ENCODE measurements at places on chromosomes 5 and 9.

- no peak for DNase-seq
Observed at GRCh38 chr5:146761811-146762210, 116.7 kb downstream of the PPP2R2B start.

DNA sequence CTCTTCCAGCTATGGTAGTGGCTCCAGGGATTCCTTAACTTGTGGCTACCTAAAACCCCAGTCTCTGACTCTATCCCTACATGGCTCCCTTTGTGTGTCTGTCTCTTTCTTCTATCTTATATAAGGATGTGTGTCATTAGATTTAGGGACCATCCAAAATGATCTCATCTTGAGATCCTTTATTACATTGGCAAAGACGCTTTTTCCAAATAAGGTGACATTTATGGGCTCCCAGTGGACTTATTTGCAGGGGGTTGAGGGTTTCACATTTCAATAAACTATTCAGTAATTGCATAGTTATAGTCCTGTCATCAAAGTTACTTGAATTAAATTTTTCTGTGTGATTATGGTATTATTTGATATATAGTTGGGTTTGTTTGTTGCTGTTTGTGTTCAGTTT, 59.2 kb downstream of the NIPBL start:
- no peak for DNase-seq

DNA sequence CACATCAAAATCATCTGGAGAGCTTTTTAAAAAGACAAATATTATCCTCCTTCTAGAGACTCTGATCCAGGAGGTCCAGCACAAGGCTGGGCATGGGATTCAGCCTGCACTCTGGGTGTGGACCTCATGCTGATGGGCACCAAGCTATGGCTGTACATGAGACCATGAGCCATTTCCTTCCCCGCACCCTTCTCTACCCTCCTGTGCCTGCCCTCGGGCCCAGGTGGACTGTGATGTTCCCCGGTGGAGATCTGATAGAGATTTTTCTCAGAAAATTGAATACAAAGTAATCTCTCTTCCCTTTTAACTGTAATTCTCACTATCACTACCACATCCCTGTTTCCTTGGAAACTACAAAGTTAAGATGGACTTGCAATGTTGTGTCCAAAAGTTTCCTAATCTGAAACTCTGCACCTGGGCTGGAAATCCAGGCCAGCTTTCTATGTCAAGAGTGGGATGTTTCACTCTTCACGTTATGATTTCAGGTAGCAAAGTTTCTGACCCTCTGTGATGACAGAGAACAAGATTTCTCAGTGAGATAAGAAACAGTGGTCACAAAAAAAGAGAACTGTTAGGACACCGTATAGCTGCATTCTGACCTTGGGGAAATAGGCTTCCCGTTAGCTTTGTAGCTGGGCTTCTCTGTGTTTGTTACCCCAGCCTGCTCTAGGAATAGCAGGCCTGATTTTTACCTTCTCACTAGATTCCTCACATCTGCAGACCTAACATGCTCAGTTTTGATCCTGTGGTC, 11.5 kb downstream of the SFXN1 start:
- no peak for DNase-seq

GRCh38 chr9:80995759-80996158, 693.6 kb downstream of the TLE1 start:
- no peak for DNase-seq

- no peak for DNase-seq
Observed at GRCh38 chr5:176711883-176712282, 64.6 kb downstream of the TSPAN17 start.

DNA sequence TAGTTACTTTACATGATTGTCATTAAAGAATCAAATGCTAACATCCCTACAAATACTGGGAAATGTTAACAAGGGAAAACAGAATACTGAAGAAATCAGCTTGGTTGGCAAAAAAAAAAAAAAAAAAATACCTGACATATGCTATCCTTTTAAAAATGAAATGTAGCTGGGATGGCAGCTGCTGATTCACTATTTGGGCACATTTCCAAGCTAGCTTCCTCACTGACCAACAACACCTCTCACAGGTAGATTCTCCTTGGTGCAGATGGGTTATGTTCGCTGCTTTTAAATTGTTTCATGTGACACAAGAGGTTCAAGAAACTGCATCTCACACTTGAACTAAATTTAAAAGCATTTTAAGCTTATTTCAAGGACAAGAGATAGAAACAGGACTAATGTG, 6.1 kb upstream of the PRUNE2 start:
- DNase-seq = no peak

DNA sequence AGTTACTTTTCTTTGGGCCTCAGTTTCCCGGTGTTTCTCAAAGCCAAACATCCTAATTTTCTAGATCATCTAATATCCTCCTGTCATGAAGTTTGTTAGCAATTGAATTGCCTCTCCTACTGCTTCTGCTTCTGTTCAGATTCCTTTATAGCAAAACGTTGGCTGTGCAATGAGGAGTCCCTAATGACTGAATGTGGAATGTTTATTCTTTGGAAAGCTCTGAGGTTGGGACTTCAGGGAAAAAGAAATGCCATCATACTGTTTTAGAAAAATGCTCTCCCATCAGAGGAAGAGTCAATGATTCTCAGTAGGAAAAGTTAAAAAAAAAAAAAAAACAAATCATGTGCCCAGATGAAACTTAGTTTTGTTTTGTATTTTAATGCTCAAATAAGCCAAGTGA, 268.7 kb upstream of the PAPPA start:
- DNase-seq = no peak

DNA sequence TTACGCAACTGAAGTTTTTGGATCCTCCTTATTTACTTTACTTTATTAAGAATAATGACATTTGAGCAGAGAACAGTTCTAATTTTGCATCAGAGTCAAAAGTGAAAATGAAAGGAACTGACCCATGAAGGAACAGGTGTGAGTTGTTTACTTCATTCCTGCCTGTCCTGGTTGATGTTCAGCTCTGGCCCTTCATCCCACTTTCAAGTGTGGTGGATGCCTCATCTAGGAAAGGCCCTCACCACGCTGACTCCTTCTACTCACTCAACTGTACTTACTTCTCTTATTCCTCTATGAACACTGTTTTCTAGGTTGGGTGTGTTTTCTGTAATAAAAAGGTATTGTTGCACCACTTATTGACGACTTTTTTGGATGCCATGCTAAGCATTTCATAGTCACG, 61.8 kb upstream of the PLEKHG4B start:
- DNase-seq = no peak

GRCh38 chr9:78552802-78553201, 255.9 kb downstream of the PSAT1 start:
- no peak for DNase-seq

DNA sequence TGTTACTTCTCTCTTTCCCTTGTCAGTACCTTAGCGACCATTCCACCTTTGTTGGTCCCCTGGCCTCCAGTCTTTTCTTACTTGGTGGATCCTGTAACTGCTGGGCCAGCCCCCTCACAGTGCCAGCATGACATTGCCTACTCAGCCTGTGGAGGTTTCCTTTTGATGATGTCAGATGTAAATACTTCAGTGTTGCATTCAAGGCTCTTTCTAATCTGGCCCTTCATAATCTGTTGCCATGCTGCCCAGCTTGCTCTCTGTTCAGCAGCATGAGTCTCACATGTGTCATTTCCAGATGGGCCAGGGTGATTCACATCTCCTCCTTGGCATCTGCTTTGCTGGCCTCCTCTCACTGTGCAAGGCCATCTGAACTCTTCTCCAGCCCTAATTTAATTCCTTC, 57.1 kb downstream of the MAST4 start:
- no peak for DNase-seq

DNA sequence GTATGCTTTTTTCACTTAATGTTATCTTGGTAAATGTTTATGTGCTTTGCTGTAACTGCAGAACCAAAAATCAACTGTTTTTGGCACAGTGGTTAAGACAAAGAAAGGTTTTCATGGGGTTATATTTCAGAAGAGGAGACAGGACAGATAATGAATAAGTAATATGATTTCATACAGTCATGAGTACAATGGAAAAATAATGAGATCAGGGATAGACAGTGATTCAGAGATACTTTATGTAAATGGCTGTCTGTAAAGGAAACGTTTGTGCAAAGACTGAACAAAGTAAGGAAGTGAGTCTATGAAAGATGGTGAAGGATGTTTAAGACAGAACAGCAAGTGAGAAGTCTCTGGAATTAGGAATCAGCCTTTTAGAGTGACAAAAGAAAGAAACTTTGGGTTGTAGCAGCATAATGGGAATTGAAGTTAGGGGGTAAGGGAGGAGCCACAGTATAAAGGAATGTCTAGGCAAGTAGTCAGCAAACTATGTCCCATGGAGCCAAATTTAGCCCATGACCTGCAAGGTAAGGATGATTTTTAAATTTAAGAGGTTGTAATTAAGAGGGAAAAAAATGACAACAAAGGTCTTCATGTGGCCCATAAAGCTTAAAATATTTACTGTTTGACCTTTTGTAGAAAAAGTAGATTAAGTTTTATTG, 55.0 kb downstream of the TNPO1 start:
- DNase-seq = no peak

DNA sequence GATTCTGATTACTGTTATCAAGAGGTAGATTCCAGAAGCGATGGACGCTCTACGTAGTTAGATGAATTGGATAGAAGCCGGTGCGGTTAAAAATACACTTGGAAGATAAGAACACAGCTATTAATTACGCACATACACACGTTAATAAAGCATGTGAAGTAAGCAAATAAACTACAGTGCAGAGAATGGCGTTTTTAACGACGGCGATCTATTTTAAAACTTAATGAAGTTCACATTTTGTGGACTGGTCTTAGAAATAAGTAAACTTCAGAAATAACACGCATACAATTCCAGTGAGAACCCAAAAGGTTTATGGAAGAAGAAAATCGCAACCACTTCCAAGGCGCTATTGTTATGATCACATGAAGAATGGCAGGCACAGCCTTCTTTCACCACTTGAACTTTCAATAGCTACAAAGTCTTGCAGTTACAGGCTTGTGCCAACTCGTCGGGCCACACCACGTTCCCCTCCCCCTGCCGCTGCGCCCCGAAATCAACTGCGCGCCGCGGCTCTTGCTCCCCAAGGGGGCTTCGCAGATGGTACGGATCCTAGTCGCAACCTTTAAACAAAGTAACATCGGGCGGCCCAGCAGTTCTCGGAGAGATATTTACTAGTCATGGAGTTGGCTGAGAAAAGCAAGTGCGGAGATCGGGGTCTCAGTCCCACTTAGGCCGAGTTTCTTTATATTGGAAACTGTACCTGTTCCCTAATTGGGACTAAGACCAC, 866 bp upstream of the SEMA6A start:
- no peak for DNase-seq

GRCh38 chr9:86660146-86660943, 287.0 kb downstream of the GAS1 start:
- DNase-seq = no peak

- DNase-seq = no peak
Observed at GRCh38 chr5:37661951-37662350, 177.9 kb downstream of the GDNF start.

DNA sequence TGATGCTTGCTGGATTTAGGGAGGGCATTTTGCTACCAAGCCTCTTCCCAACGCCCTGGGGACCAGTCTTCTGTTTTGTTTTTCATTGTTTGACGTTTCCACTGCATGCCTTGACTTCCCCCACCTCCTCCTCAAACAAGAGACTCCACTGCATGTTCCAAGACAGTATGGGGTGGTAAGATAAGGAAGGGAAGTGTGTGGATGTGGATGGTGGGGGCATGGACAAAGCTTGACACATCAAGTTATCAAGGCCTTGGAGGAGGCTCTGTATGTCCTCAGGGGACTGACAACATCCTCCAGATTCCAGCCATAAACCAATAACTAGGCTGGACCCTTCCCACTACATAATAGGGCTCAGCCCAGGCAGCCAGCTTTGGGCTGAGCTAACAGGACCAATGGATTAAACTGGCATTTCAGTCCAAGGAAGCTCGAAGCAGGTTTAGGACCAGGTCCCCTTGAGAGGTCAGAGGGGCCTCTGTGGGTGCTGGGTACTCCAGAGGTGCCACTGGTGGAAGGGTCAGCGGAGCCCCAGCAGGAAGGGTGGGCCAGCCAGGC, 23.0 kb downstream of the PCDHGC5 start:
- no peak for DNase-seq

DNA sequence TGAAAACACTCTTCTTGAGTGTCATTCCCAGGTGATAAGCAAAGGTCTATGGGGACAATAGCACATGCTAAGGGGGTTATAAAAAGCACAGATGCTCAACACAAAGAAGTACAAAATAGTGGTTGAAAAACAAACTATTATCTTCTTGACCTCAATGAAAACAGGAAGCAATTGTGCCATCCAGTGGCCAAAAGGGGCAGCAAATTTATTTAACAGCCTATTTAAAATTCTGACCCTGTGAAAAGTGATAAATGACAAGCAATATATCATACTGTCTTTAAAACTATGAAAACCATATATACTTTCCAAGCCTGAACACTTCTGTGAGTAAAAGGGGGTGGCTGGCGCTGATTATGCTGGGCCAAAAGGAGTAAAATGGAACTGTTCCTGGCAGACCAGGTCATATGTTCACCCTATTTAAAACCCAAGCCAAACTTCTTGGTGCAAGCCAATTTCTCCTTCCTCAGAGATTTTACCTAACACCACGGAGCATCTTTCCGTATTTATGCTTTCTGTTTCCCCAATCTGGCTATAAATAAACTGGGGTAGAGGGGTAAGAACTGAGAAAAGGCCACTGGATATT, 29.7 kb downstream of the TEX10 start:
- DNase-seq = no peak

DNA sequence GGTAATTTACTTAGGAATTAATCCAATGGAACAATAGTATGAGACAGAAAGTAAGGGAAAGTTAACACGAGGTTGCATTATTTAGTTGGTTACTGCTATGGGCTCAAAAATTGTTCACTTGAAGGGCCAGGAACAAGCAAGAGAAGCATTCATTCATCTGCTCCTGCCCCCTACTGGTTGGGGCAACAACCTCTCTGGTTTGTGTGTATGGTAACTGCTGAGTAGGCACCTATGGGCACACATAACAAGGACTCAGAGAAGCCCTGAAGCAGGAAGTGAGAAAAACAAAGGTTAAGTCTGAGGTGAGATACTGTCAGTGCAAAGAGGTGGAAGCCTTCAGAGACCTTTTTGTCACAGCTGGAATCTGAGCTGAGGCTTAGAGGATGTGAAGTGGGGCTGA, 34.4 kb upstream of the RANBP6 start:
- DNase-seq = no peak

- no peak for DNase-seq
Observed at GRCh38 chr5:72624641-72625236, 117.5 kb upstream of the ZNF366 start.

- DNase-seq = no peak
Observed at GRCh38 chr5:125343015-125343414, 596.6 kb upstream of the ZNF608 start.

DNA sequence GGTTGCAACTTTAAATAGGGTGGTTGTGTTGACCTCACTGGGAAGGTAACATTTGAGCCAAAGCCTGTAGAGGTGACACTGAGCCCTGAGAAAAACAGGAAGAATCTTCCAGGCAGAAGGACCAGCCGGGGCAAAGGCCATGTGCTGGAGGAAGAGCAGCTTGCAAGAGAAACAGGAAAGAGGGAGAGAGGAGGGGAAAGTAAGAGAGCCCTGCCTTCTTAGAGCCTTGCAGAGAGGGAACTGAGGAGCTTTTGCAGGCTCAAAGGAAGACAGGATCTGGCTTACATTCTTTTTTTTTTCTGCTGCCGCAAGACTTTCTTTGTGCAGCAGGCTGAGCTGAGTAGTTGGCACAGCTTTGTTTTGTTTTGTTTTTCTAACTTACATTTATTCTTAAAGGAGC, 17.4 kb downstream of the C9orf153 start:
- no peak for DNase-seq

- peak; percentile 34 for DNase-seq
Observed at GRCh38 chr5:1512541-1513291, 11.0 kb downstream of the LPCAT1 start.

GRCh38 chr9:135544981-135545635, 818 bp upstream of the OBP2A start:
- DNase-seq = no peak
